ENCODE measurements at places on chromosomes 1 and 21.

DNA sequence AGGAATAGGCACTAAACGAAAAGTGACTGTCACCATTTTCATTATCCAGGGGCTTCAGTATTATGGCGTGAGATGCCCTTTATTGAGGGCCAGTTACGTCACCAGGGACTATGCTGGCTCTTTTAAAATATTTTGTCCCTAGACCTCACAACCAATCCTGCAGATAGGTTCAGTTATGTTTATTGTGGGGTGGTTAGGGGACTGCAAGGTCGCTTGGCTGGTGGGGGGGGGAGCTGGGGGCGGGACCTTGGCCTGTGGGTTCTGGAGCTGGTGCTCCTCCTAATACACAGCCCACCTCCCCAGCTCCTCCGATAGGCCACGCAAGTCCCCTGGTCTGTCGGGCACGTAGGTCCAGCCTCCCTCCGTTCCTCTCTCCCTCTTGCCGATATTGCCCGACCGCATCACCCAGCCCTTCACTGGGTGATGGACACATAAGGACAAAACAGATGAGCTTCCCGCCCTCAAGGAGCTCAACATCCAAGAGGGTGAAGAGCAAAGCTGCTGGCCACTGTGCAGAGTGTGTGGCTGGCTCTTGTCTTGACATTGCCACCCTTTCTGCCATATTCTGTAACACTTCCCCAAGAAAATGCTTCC lies 271.8 kb downstream of the MATN1 start:
- no peak for DNase-seq

DNA sequence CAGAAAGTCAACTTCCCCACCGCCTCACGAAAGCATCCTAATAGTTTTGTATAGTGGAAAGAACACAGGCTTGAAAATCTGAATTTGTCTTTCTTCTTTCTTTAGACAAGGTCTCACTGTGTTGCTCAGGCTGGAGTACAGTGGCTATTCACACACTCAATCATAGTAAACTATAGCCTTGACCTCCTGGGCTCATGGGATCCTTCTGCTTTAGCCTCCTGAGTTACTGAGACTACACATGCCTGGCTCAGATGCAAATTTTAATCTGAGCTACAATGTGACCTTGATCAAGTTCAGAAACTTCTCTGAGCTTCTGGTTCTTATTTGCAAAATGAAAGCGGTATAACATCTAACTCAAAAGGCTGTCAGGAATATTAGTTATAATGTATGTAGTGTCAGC lies 362.1 kb downstream of the SMYD3 start:
- no peak for DNase-seq

- DNase-seq, result no peak
Observed at GRCh38 chr1:59814901-59815825, at the start of gene HOOK1. Gene HOOK1, plus strand, starts transcription at chr1:59814949. Its CDS starts 169 bp downstream, at chr1:59815118.

GRCh38 chr1:114700036-114700600 lies 4.8 kb upstream of the AMPD1 start:
- DNase-seq, result no peak

DNA sequence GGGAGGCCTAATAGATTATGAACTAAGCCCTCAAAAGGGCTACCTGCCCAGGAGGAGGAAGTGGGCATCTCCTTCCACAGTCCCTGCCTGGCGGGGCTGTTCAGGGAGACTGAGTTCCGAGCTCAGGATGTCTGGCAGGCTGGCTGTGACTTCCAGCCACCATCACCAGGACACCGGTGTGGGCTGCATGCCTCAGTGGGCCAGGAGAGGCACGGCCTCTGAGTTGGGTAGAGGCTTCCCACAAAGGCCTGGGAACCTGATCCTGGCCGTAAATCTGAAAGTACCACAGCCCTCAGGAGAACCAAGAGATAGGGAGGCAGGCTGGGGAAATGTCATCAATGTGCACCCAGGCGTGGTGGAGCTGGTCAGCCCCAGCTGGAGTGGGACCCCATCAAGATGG lies 29.1 kb downstream of the NTPCR start:
- DNase-seq, result no peak

DNA sequence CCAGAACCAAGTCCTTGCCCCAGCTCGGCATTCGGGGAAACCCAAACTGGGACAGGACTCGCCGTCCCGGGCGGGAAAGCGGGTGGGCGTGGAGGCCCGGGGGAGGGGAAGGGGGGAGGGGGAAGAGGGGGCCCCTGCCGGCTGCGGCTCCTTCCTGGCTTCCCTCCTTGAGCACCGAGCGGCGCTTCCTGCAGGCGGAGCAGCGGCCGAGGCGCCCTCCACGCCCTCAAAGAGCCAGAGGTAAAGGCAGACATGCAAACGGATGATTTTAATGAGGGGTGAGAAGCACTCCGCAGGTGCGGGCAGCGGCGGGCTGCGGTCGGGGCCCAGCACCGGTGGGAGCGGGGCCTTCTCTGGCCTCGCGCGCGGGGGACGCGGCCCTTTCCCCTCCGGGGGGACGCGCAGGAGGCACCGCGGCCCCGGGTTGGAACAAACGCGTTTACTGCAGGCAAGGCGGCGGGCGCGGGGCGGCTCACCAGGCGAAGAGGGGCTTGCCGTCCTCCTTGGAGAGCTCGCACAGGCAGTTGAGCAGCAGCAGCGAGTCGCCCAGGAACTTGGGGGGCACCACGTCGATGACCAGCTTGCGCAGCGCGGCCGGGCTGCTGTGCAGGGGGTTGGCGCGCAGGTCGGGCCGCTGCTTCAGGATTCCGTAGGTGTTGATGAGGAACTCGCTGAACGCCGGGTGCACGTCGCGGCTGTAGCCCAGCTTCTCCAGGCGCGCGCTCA lies 5.7 kb upstream of the FTCD start:
- DNase-seq, result no peak

GRCh38 chr1:61051443-61051718 lies 31.0 kb upstream of the NFIA start:
- DNase-seq, result no peak

GRCh38 chr1:51583532-51583931 lies 33.4 kb upstream of the OSBPL9 start:
- DNase-seq, result no peak

DNA sequence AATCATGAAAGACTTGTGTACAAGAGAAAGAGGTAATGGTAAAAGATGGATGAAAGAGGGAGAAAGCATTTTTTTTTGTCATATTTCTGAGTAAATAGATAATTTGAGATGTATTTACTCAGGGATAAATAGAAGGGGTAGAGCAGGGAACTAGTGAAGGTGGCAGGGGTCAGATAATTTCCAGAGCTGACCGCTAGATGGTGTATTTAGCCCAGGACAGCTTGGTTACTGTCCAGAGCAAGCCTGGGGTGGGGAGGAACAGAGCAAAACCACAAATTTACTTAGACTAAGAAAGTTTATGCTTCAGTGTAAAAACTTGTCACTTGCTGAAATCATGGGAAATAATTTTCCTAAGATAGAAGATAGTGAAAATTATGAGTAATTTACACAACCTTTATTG lies 91.5 kb downstream of the XCL2 start:
- DNase-seq, result no peak

DNA sequence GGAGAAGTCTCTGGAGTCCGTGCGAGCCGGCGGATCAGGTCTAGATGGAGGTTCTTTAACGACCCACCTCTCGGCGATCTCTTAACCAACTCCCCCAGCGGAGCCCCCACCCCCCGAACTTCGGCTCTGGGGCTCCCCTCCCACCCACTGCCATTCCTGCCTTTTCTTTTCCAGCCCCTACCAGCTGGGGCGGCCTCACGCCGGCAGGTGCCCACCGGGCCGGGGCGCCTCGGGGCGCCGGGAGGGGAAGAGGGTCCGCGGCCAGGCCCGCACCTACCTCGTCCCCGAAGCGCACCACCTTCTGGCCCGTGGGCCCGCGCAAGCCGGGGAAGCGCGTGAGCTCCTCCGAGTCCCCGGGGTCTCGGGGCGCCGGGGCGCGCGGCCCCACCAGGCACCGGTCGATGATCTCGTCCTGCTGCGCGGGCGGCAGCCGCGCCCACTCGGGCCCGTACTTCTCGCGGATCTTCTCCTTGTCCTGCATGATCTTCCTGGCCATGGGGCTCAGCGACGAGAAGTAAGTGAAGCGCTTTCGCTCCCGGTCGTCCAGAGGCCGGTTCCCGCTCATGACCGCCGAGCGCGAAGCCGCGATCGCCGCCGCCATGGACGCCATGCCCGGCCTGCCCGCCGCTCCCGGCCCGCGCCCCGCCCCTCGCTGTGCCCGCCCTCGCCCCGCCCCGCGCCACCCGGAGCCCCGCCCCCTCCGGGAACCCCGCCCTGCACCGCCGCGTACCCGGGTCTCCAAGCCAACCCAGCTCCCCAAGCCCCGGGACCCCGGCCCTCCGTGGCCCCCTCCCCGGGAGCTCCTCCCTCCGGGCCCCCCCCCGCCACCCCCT lies at the start of gene C1orf198:
C1orf198 (minus strand) TSS at position 619 of the 833 bp plus-strand sequence; CDS start at position 610, 9 bp downstream.
- peak; percentile 53 for DNase-seq

GRCh38 chr1:94396356-94397010 lies 21.7 kb upstream of the ABCD3 start:
- no peak for DNase-seq
